Ovary (tissue), 10 donors: ENCODE measurements at places on chromosomes 11 and 22.

GRCh38 chr11:1194977-1195681 is 27.7 kb upstream of the MUC5B start:
- peak; percentile 19 for DNase-seq

DNA sequence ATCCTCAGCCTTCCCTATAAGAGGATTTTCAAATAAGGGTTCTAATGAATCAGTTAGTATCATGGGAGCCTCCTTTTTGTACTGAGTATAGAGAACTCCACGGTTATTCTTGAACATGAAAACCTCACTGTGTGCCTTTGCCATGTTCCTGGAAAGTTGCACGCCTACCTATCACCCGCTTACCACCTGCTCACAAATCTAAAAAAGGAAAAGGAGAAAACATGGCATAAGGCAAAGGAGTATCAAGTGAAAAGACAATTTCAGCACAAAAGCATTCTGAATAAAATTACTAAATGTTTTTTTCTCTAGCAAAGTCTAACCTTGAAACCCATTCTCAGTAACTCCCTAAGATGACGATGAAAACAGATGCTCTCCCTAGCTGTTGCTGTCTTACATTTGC is 511.8 kb upstream of the API5 start:
- DNase-seq = no peak

DNA sequence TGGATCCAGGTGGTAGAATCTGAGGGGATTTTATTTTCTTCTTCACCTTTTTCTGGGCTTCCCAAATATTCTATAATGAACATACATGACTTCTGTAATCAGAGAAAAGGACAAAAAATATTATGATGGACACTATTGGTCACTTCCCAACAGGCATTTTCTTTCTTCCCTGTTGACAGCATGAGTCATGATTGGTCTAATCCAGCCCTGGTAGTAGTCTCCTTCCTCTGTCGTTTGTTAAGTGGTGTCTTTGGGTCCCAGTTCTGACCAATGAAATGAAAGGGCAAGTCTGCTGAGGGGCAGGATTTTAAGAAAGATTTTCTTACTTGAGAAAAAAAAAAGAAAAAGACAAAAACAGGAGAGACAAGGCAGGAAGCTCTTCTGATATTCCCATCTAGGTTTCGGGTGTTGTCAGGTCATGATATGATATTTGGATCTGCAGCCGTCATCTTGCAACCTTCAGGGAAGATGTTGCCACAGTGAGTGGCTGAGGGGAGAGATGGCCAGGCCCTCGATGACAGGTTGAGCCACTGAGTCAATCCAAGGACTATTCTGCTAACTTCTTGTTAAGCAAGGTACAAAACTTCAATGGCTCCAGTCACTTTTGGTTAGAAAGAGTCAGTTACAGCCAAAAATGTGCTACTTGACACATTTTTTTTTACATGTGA is 23.3 kb upstream of the PLEKHB1 start:
- no peak for DNase-seq

DNA sequence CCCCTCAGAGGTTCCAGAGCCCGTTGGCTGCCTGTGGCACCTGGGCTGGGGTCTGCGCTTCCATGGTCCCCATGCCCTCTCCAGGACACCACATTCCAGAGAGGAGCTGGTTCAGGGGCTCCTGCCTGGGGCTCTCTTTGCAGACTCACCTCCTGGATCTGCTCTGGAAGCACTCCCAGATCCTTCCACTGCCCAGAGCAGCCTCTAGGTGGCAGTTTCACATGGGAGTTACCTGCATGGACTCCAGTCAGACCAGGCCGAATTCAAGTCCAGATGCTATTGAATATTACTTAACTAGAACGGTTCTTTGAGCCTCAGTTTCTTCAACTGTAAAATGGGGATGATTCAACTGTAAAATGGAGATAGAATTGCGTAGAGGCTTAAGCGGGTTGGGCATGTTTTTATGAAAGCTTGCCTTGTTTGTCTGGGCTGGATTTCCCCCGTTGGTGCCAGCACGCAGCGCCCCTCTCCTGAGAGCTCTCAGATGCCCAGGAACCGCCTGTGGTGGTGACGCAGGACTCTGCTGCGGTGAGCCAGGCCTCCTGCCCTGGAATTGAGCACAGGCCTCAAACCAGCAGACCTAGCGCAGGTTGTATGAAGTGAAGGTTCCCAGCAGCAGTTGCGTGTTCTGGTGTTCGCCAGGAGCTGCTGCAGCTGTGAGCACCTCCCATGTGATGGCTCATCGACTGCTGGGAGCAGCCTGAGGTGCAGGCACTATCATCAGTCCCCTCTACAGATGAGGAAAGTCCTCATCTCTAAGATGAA is 44.2 kb downstream of the LMO1 start:
- no peak for DNase-seq

GRCh38 chr11:12717851-12718291 is 43.6 kb downstream of the TEAD1 start:
- no peak for DNase-seq

- no peak for DNase-seq
These were observed 430.3 kb downstream of the AASDHPPT start for GRCh38 chr11:106507645-106508306.

DNA sequence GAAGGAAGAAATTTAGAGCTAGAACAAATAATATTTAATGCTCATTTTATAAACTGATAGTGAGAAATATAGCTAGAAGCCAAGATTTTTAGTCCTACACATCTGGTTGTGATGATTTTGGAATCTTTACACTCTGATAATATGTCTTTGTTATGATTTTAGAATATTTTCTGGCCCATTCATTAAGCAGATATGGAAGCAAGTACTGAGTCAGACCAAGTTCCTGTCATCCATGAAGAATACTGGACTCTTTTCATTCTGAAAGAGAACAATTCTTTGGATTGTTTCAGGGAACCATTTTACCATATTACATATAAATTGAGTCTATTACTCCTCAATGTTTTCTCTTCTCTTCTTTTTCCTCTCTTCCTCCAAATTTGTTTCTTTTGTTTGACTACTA is 227.4 kb downstream of the TMEM135 start:
- DNase-seq = no peak

GRCh38 chr11:114496915-114497314 is 57.6 kb downstream of the REXO2 start:
- no peak for DNase-seq

- DNase-seq = no peak
These were observed 2.2 kb downstream of the PHLDB1 start for GRCh38 chr11:118609380-118610224.

DNA sequence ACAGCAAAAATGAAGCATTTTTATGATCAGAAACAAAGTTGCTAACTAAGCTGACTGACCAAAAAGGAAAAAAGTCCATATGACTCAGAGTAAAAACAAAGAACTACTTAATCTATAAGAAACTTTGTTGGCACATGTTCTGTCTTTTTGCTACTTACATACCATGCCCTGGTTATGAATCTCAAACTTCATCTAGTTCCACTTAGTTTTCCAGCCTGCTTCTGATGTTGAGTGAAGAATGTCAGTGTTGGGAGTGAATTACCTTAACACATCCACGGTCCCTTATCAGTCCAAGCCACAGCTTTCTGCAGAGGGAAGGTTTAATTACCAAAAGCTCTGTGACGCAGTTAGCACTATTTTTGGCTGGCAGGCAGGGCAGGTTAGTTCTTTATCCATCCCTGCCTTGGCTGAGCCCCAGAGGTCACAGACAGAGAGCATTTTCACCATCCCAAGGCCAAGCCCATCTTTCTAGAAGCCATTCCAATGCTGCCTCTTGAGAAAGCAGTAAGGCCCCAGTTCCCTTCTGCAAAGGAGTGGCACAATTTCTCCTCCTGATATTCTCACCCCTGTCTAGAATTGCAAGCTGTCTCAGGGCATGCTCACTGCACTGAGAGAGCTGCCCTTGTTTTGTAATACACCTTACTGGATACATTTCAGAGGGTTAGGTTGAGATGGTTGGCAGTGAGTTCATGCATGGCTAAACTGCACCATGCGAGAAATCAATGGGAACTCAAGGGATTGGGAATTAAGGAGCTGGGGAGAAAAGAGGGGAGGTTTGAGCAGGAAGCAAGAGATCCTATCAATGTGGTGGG is 67.1 kb downstream of the SLC1A2 start:
- no peak for DNase-seq

GRCh38 chr11:71305041-71305440 is 52.7 kb upstream of the SHANK2 start:
- no peak for DNase-seq

GRCh38 chr11:121246769-121247035 is 45.9 kb upstream of the SC5D start:
- DNase-seq = no peak

GRCh38 chr11:117919341-117919740 is 9.9 kb downstream of the TMPRSS13 start:
- no peak for DNase-seq

DNA sequence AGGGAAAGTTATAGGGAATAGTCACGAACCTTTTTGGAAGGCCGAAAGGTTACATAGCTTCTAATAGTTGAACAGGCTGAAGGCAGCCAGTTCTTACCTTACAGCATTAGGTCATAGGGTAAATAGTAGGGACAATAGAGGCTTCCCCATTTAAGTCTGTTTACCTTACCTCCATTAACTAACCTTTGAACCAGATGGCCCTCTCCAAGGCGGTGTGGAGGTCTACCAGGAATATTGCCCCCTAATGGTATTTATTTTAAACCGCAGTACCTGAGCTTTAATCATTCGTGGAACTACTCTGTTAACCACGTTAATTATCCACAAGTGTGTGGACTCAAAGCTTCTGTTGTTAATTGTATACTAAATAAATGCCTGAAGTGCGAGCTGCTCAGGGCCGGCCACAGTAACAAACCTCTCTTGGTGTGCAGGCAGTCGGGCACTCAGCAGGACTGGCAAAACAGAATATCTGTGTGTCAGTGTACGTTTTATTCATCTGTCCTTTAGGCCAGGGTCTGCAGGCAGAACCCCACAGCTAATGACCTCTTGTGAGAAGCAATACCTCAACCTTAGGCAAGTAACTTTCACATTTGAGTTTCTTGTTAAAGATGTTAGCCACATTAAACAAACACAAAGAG is 81.7 kb downstream of the PRCP start:
- DNase-seq = no peak

DNA sequence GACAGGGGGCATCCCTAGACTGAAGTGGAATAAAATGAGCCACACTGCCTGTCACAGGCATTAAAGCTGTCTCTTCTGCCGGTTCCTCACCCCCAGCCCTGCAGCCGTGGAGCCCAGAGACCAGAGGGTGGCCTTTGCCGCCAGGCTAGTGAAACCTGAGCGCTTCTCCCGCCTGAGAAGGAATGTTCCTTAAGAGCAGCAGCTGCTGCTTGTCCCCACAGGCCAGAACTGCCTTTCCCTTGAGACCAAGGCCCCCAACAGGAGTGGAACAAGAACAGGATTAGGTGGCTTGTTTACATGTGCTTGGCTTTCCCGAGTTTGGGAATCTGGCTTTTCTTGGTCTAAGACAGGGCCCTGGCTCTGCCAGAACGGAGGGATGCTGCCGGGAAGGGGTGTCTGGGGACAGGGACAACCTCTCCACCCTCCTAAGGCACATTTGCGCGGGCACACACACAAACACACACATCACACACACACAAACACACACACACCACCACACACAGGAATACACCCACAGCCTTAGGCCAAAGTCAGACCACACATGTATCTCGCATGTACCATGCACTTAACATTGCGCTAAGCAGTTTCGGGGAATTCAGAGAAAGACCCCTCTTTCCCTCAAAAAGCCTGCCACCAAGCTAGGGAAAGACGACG is 91.8 kb downstream of the FEZ1 start:
- no peak for DNase-seq

DNA sequence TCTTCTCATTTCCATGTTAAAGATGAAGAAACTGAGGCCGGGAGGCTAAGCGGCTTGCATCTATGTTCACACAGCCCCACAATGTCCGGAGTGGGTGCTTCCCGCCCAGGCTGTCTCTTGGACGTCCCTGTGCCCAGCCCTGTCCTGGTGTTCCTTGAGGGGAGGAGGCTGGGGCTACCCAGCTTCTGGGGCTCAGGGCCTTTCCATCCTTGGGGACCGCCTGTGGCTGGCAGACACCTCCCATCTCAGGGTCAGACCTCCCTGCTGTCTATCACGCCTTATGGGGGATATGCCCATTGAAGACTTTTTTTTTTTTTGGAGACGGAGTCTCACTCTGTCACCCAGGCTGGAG is 95.5 kb downstream of the WNT7B start:
- DNase-seq = no peak

- peak; percentile 49 for DNase-seq
These were observed 8.5 kb downstream of the SIDT2 start for GRCh38 chr11:117187007-117187406.

- peak; percentile 49 for DNase-seq
These were observed 5.7 kb upstream of the SULT4A1 start for GRCh38 chr22:43867839-43868635.

- no peak for DNase-seq
These were observed 10.4 kb downstream of the IL18BP start for GRCh38 chr11:72009156-72009555.

DNA sequence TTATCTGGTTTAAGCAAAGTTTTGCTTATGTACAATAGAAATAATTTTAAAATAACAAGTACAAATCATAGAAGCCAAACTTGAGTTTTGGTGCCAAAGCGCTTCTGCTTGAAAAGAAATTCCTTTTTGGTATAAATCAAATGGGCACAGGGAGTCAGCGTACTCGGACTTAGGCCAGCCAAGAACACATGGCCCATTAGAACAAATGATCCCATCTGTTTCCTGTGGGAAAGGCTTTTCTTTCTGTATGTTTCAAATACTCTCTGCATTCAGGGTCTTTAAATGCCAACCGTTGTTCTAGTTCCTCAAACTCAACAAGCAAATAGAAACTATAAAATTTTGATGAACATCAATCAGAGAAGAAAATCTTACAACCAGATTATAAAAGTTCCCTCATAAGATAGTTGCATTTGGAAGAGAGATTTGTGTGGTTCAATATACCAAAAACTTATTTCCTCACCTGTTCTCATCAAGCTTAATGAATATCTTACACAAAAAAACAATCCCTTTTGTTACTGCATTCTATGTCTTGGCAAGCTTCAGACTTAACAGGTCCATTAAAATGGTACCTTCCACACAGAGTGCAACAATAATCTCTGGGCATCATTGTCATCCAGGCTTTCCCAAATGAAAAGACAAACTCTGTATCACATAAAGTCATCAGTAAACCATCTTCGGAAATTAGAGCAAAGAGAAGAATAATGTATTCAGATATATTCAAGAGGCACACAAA is 739.8 kb upstream of the API5 start:
- DNase-seq = no peak

DNA sequence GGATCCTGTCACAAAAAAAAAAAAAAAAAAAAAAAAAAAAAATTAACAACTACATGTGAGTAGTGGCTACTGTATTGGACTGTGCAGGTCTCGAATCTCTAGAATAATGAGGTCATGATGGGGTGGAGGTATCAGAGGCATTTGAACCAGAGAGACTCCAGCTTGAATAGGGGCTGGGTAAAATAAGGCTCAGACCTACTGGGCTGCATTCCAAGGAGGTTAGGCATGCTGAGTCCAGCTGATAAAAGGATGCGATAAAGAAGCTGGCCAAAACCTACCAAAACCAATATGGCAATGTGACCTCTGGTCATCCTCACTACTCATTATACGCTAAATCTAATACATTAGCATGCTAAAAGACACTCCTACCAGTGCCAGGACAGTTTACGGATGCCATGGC is 5.9 kb upstream of the PACSIN3 start:
- no peak for DNase-seq

GRCh38 chr11:109864151-109864661 is 229.0 kb upstream of the ZC3H12C start:
- DNase-seq = no peak
